ENCODE measurements at places on chromosomes 7 and 10.
A peak's percentile ranks its signal among the peaks of the same experiment; 100 is the strongest.

- H3K4me3 ChIP-seq, result no peak overlapping the region
- DNase-seq, result no peak
- H3K27ac ChIP-seq, result no peak overlapping the region
- no peaks in the 10 kb centered on the region for H3K27me3 ChIP-seq
These were observed 217.1 kb upstream of the ZMIZ1 start for GRCh38 chr10:78851647-78852046.

DNA sequence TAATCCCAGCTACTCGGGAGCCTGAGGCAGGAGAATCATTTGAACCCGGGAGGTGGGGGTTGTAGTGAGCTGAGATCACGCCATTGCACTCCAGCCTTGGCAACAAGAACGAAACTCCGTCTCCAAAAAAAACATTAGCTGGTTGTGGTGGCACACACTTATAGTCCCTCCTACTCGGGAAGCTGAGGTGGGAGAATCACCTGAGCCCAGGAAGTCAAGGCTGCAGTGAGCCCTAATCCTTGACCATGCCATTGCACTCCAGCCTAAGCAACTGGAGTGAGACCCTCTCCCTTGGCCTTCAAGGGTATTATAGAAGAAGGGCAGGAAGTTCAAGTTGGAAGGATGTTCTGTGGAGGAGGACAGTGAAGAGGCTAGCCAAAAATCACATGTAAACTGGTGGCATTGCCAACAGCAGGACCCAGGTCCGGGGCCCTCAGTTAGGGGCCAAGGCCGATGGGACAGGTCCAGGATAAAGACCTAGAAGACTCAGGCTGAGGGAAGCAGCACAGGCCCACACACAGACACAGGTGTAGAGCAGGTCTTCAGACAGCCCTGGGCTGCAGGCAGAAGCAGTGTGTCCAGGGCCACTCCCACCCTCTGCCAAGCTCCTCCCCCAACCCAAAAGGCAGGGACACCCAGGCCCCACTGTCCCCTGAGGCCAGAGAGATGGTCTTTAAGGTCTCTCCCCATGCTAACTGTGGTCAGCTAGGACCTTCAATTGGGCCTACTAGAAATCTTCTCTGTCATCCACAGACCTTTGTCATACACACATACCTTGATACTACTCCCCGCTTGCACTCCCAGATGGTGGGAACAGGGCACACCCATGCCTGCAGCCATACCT, 8.4 kb upstream of the SAMD8 start:
- no peak for DNase-seq
- no peak overlapping the region for H3K4me3 ChIP-seq

- no peaks in the 10 kb centered on the region for H3K4me1 ChIP-seq
- H3K36me3 ChIP-seq, result no peaks in the 10 kb centered on the region
- no peak overlapping the region for H3K4me3 ChIP-seq
- no peak overlapping the region for H3K27ac ChIP-seq
- H3K27me3 ChIP-seq, result no peaks in the 10 kb centered on the region
These were observed 272.3 kb upstream of the PLPP4 start for GRCh38 chr10:120184547-120185337.

GRCh38 chr7:107138696-107139420, 29.9 kb upstream of the HBP1 start:
- DNase-seq, result no peak
- no peaks in the 10 kb centered on the region for H3K36me3 ChIP-seq
- no peak overlapping the region for H3K27ac ChIP-seq

- DNase-seq, result no peak
- H3K4me3 ChIP-seq, result no peak overlapping the region
- no peak overlapping the region for H3K27ac ChIP-seq
- no peaks in the 10 kb centered on the region for H3K27me3 ChIP-seq
- no peaks in the 10 kb centered on the region for H3K36me3 ChIP-seq
- no peaks in the 10 kb centered on the region for H3K4me1 ChIP-seq
These were observed 99.7 kb downstream of the PDE1C start for GRCh38 chr7:31970501-31970900.

GRCh38 chr7:154860621-154861375, 142.1 kb downstream of the PAXIP1 start:
- no peak for DNase-seq
- H3K27ac ChIP-seq, result no peak overlapping the region
- H3K4me3 ChIP-seq, result no peak overlapping the region
- no peaks in the 10 kb centered on the region for H3K4me1 ChIP-seq
- H3K27me3 ChIP-seq, result no peaks in the 10 kb centered on the region

DNA sequence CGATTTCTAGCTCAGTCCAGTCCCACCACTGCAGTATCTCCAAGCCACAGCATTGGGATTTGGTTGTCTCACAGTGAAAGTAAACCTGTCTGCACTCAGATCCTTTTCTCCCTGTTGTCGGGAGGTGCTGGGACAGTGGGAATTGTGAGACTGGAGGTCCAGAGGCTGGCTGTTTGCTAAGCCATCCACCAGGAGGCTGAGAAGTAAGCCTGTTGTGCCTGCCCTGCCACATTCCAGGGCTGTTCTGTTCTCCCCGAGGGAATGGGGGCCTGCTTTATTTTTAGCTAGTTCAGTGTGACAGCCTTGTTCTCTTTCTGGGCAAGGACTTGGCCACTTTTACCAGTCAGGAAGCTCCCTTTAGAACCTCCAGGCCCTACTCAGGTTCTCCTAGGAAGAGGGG, 54.9 kb downstream of the HK1 start:
- H3K27me3 ChIP-seq, result no peaks in the 10 kb centered on the region
- no peak overlapping the region for H3K4me3 ChIP-seq
- peak overlapping the region; percentile 19 for H3K27ac ChIP-seq
- no peak for DNase-seq
- no peaks in the 10 kb centered on the region for H3K36me3 ChIP-seq

Measured in colonic mucosa (tissue), 4 donors.